Activated naive CD8-positive, alpha-beta T cell treated with anti-CD3 and anti-CD28 coated beads, Interleukin-2, amount 50 U/mL, for 24 hours (primary cell): ENCODE measurements at places on chromosomes 5 and 9.

- H3K36me3 ChIP-seq = no peaks in the 10 kb centered on the region
- H3K27me3 ChIP-seq = no peaks in the 10 kb centered on the region
- DNase-seq = no peak
- no peak overlapping the region for H3K4me3 ChIP-seq
- H3K4me1 ChIP-seq = peaks cover 14% of the 10 kb centered on the region
Measured at GRCh38 chr9:113992994-113993393, 85.1 kb downstream of the AMBP start.

DNA sequence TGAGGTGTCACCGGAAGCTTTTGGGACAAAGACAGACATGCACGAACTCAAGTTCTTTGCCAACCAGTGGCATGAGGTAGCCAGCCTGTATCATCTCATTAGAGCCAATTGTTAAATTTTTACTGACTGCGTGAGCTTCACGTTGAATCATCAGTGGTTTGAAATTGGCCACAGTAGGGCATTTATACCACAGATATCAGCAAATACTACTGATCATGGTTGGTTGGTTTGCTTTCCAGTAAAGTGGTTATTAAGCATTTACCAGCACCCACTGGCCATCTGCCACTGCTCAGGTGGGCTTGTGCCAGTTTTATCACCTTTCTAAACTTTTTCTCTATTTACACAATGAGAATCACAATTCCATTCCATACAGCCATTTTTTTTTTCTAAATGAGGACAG lies 28.4 kb upstream of the SHC3 start:
- no peak overlapping the region for H3K27ac ChIP-seq
- H3K4me1 ChIP-seq = no peaks in the 10 kb centered on the region
- no peaks in the 10 kb centered on the region for H3K36me3 ChIP-seq
- no peak overlapping the region for H3K4me3 ChIP-seq
- no peak for DNase-seq
- peaks cover 3% of the 10 kb centered on the region for H3K27me3 ChIP-seq

- no peak overlapping the region for H3K27ac ChIP-seq
- H3K36me3 ChIP-seq = no peaks in the 10 kb centered on the region
- H3K4me1 ChIP-seq = no peaks in the 10 kb centered on the region
- no peak for DNase-seq
- peaks cover 40% of the 10 kb centered on the region for H3K27me3 ChIP-seq
Measured at GRCh38 chr5:6576861-6577501, 55.9 kb downstream of the NSUN2 start.

DNA sequence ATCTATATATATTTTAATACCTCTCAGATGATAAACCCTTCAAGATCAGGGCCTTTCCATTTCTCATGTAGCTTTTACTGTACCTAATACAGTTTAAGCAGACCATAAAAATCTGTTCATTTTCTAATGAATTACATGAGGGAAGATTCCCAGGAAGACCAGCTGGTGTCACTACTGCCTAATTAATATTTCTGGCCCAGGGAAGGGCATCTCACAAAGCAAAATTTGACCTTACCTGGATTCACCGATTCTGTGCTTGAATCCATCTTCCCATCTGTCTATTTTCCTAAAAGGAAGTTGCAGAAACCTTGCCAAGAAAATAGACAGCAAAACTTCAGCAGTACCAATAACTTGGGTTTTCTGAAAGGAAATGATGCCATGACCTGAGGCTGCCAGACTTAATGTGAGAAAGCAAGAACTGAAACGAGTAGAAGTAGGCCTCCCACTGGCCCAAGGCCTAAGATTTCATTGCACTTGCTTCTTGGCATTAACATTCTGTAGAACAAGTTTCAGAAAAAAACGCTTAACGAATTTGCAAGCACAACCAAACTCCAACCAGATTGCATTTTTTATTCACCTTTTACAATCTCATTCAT lies 83.0 kb upstream of the GLIS3 start:
- H3K4me1 ChIP-seq = no peaks in the 10 kb centered on the region
- no peak overlapping the region for H3K4me3 ChIP-seq
- H3K27ac ChIP-seq = no peak overlapping the region
- no peaks in the 10 kb centered on the region for H3K36me3 ChIP-seq
- DNase-seq = no peak
- no peaks in the 10 kb centered on the region for H3K27me3 ChIP-seq

DNA sequence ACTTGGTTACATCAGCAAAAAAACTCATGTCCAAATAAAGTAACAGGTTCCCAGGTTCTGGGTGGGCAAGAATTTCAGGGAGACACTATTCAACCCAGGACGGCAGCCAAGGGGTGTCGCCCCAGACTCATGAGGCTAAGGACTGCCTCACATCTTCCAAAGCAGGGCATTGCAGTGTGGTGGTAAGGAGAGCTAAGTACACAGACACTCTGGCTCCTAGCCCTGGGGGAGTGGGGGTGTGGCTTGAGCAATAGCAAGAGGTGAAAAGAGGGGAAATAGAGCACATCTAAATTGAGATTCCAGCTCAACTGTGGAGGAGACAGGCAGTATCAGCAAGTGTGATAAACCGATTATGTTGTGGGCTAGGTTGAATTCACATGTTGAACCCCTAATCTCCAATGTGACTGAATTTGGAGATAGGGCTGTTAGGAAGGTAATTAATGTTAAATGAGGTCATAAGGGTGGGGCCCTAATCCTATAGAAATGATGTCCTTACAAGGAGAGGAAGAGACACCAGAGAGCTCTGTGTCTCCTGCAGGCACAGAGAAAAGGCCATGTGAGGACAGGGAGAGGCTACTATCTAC lies 49.9 kb upstream of the MARCHF11 start:
- no peaks in the 10 kb centered on the region for H3K36me3 ChIP-seq
- no peaks in the 10 kb centered on the region for H3K27me3 ChIP-seq
- H3K27ac ChIP-seq = no peak overlapping the region
- no peaks in the 10 kb centered on the region for H3K4me1 ChIP-seq
- no peak overlapping the region for H3K4me3 ChIP-seq
- no peak for DNase-seq

DNA sequence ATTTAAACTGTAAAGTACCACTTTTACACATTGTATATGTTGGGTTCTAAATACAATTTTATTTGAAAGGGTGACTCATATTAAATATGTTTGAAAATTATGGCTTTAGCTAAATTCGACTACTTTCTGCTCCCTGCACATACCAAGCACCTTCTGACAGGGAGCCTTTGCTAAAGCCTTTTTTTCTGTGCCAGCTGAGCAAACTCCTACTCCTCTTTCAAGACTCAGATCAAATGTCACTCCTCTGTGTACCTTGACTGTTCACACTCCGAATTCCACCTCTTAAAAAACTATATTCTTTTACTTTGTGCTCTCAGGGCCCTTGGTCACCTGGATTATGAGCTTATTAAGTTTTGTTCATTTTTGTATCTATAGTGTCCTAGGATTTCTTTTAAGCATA lies 6.5 kb upstream of the OXCT1 start:
- H3K4me1 ChIP-seq = peaks cover 17% of the 10 kb centered on the region
- no peaks in the 10 kb centered on the region for H3K27me3 ChIP-seq
- no peak overlapping the region for H3K4me3 ChIP-seq

GRCh38 chr5:761854-762710 lies 22.4 kb downstream of the ZDHHC11B start:
- no peak overlapping the region for H3K4me3 ChIP-seq
- peaks cover 8% of the 10 kb centered on the region for H3K27me3 ChIP-seq
- H3K27ac ChIP-seq = no peak overlapping the region
- H3K36me3 ChIP-seq = no peaks in the 10 kb centered on the region

- peaks cover 1% of the 10 kb centered on the region for H3K4me1 ChIP-seq
- no peak overlapping the region for H3K27ac ChIP-seq
- no peak overlapping the region for H3K4me3 ChIP-seq
- no peak for DNase-seq
Measured at GRCh38 chr9:14278291-14278721, 35.6 kb downstream of the NFIB start.

DNA sequence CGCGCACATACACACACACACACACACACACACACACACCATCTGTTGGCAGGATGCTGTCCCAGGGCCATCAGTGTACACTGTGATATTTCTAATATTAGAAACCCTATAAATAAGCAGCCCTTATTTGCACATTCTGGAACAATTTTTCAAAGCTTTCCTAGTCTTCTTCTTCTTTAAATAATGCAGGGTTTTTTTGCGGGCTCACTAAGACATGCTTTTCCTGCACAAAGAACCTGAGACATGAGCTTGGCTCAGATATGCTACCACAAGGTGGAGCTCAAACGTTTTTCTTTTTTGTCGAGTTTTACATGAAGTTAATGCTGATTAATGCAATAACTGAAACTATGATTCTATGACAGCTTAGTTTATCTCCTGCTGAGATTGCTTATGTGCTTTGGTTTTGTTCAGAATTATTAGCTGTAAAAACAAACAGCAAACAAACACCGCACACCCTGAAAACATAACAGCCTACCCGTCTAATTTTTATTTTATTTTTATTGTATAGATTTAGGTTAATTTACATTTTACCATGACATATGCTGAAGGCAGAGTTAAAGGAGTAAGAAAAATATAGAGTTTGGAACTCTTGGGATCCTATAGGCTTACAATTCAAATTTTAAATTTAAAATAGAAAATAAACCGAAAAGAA lies 95.8 kb downstream of the ALDH1A1 start:
- no peak overlapping the region for H3K27ac ChIP-seq
- DNase-seq = no peak
- no peak overlapping the region for H3K4me3 ChIP-seq
- no peaks in the 10 kb centered on the region for H3K36me3 ChIP-seq
- no peaks in the 10 kb centered on the region for H3K4me1 ChIP-seq

DNA sequence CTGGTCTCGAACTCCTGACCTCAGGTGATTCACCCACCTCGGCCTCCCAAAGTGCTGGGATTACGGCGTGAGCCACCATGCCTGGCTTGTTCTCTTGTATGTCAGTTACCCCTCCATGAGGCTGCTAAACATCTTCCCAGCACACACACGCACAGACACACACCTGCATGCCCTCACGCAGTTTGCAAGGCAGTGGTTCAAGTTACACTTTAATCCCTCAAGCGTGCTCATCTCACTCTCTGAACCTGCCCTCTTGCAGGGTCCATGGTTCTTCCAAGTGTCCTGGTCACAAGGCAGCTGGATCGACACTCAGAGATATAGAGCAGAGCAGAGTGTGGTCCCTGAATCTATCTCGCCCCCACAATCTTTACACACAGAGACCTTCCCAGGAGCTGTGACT lies 34.1 kb upstream of the RUFY1 start:
- no peaks in the 10 kb centered on the region for H3K4me1 ChIP-seq
- no peak overlapping the region for H3K4me3 ChIP-seq
- no peaks in the 10 kb centered on the region for H3K36me3 ChIP-seq
- DNase-seq = no peak
- no peaks in the 10 kb centered on the region for H3K27me3 ChIP-seq
- H3K27ac ChIP-seq = no peak overlapping the region

DNA sequence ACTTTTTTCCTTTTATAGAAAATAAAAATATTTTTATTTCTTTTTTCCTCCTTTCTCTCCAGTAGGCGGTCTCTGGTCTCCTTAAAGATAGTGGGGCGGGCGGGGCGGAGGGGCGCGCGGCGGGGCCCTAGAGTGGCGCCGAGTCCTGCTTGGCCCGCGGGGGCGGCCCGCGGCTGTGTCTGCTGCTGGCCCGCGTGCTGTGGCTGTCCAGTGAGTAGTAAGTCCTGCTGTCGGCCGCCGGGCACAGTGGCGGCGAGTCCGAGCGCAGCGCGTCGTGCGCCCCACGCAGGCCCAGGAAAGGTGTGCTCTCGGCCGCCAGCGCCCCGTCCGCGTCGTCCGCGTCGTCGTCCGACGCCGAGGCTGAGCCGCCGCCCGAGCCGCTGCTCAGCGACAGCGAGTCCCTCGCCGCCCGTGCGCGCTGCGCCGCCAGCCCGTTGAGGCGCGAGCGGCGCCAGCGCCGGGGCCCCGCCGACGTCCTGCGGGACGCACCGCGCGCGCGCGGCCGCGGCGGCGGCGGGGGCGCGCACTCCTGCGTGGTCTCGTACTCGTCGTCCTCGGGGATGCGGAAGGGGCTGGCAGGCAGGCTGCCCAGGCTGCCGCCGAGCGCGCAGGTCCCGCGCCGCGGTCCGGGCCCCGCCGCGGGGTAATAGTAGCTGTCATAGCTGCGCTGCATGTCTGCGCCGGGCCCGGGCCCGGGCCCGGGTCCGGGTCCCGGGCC lies 52.3 kb downstream of the PSD2 start:
- H3K36me3 ChIP-seq = no peaks in the 10 kb centered on the region
- peak overlapping the region; percentile 65 for H3K4me3 ChIP-seq
- H3K4me1 ChIP-seq = peaks cover 7% of the 10 kb centered on the region
- H3K27me3 ChIP-seq = peaks cover 28% of the 10 kb centered on the region
- peak; percentile 78 for DNase-seq

- H3K27me3 ChIP-seq = no peaks in the 10 kb centered on the region
- peaks cover 3% of the 10 kb centered on the region for H3K4me1 ChIP-seq
- H3K27ac ChIP-seq = no peak overlapping the region
- no peak overlapping the region for H3K4me3 ChIP-seq
- DNase-seq = no peak
- no peaks in the 10 kb centered on the region for H3K36me3 ChIP-seq
Measured at GRCh38 chr9:79428422-79428821, 143.3 kb upstream of the TLE4 start.

DNA sequence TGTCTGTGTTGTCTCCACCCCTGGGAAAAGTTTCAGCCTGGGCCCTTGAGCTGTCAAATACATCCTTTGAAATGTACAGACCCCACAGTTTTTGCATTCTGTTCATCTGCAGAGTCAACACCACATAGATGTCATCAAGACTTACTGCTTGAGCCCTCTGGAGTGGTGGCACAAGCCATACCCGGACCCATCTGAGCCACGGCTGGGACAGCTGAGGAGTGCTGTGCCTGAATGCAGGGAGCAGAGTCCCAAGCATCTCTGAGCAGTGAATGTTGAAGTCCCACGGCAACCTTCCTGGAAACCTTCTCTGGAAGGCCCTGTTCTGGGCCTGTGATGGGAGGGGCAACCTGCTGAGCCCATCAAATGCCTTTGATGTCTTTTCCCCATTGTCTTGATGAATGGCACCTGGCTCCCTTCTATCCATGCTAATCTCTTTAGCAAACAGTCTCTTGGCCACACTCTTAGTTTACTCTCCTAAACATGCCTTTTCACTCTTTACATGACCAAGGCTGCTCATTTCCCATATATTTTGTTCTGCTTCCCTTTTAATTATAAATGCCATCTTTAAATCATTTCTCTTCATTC lies 92.5 kb downstream of the ATPSCKMT start:
- no peak overlapping the region for H3K4me3 ChIP-seq
- H3K27ac ChIP-seq = no peak overlapping the region
- H3K4me1 ChIP-seq = no peaks in the 10 kb centered on the region
- H3K36me3 ChIP-seq = no peaks in the 10 kb centered on the region

- no peaks in the 10 kb centered on the region for H3K36me3 ChIP-seq
- no peaks in the 10 kb centered on the region for H3K4me1 ChIP-seq
- peaks cover 4% of the 10 kb centered on the region for H3K27me3 ChIP-seq
- DNase-seq = no peak
- H3K27ac ChIP-seq = no peak overlapping the region
Measured at GRCh38 chr5:31657315-31657979, 18.5 kb downstream of the PDZD2 start.

GRCh38 chr5:32170303-32171151 lies 3.6 kb downstream of the GOLPH3 start:
- H3K4me3 ChIP-seq = peak overlapping the region; percentile 19
- no peaks in the 10 kb centered on the region for H3K27me3 ChIP-seq
- no peak for DNase-seq
- H3K27ac ChIP-seq = peak overlapping the region; percentile 23
- peaks cover 60% of the 10 kb centered on the region for H3K36me3 ChIP-seq

- H3K4me1 ChIP-seq = no peaks in the 10 kb centered on the region
- no peaks in the 10 kb centered on the region for H3K36me3 ChIP-seq
- no peak overlapping the region for H3K4me3 ChIP-seq
- H3K27ac ChIP-seq = no peak overlapping the region
- H3K27me3 ChIP-seq = peaks cover 21% of the 10 kb centered on the region
- DNase-seq = no peak
Measured at GRCh38 chr5:115774684-115775083, 41.8 kb downstream of the CDO1 start.

GRCh38 chr9:126436545-126437267 lies 110.1 kb downstream of the MVB12B start:
- peaks cover 13% of the 10 kb centered on the region for H3K4me1 ChIP-seq
- H3K27me3 ChIP-seq = no peaks in the 10 kb centered on the region
- no peaks in the 10 kb centered on the region for H3K36me3 ChIP-seq
